ENCODE measurements at places on chromosomes 2 and 18.

DNA sequence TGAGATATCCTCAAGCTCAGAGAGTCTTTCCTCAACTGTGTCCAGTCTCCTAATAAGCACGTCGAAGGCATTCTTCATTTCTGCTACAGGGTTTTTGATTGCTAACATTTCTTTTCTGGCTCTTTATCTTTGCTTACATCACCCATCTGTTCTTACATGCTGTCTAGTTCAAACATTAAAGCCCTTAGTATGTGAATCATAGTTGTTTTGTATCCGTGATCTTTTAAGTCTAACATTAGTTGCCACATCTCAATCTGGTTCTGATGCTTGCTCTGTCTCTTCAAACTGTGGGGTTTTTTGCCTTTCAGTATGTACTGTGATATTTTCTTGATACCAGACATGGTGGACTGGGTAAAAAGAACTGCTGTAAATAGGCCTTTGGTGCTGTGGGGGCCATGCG, 235.2 kb downstream of the SH3RF3 start:
- DNase-seq = no peak

DNA sequence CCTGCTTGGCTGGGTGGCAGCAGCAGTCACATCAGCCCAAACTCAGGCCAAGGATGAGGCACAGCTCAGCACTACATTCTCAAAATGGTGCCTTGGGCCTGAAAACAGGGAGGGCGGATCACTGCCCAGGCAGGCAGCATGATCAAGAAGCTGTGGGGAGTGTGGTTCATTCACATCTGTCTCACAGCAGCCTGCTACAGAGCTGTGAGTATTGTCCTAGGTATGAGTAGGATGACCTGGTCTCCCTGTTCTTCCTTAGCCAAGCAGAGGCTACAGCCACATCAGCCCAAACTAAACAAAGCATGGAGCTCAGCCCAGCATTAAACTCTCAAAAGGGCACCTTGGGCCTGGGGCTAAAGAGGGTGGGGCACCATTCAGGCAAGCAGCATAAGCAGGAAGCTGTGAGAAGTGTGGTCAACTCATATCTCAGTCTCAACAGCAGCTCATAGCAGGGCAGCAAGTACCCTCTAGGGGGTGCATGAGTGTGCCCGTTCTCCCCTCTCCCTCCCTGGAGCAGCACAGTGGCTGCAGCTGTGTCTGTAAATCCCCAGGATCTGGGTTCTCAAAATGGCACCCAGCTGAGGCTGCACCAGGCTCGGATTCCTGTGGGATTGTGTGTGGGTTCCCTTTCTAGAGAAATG, 139.6 kb downstream of the TRABD2A start:
- no peak for DNase-seq

- DNase-seq = no peak
Measured at GRCh38 chr2:238097988-238098871, 1.9 kb upstream of the ESPNL start.

DNA sequence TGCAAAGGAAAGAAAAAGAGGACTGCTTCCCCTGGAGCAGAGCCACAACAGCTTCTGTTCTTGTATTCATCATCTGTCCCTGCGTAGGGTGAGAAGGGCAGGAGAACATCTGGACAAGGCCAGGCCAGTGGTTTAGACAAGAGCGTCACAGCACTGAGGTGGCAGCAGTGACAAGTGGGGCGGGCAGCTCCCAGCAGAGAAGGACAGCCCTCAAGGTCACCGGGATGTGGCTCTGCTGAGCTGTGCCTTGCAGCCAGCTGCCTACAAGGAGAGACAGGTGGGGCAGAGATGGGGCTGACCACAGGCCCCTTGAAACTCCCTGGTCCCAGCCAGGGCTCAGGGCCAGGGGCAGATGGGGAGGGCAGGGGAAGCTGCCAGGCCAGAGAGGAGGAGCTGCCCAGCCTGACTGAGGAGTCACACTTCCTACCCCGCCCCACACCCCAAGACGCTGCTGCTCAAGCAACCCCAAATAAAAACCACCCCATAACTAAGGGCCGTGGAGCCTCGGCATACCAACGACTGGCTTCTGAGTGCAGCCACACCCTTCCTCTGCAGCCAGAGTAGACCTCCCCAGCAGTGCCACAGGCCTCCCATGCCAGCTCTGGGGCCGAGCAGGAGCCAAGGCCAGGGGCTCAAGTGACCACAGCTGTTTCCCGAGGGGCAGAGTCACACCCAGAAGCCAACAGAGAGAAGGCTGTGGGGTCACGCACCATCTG, 5.4 kb downstream of the RAB11FIP5 start:
- DNase-seq = no peak

- DNase-seq = no peak
Measured at GRCh38 chr2:13651684-13652131, 935.0 kb downstream of the TRIB2 start.

GRCh38 chr18:25240420-25240770, 111.6 kb downstream of the ZNF521 start:
- DNase-seq = no peak

DNA sequence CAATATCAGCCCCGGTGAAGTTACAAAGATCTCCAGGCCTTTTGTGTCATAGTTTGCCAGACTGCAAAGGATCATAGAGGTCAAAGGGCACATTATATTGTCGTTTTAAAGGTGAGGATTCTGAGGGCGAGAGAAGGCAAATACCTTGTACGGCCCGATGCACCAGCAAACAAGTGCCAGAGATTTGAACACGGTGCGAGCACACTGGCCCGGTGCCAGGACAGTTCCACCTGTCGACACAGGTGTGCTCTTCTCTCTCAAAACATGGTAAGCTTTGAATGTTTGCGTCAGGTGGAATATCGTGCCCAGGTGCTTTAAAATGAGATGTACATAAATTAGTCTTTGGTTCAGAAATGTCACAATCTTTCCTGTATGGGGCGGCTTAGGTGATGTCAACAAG, 776.1 kb upstream of the ID2 start:
- DNase-seq = no peak

DNA sequence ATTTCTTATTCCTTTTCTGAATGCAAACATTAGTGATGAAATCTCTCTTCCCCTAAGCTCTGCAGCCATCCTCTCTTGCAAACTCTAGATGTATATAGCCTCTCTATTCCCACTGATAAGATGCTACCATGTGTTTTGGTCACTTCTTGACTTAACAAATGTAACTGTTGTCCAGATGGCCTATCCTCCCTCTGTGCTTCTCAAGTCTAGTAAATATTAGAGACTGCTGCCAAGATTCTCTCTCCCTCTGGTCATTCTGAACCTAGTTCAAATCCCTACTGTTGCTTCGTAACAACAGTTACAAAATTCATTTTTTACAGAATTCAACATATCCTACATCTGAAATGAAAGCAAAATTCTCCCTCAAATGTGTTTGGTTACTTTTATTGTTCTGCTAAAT, 156.6 kb downstream of the TXNL1 start:
- no peak for DNase-seq

- no peak for DNase-seq
Measured at GRCh38 chr2:148623086-148623485, 21.5 kb upstream of the EPC2 start.

- DNase-seq = no peak
Measured at GRCh38 chr2:126751477-126751876, 95.5 kb downstream of the GYPC start.

DNA sequence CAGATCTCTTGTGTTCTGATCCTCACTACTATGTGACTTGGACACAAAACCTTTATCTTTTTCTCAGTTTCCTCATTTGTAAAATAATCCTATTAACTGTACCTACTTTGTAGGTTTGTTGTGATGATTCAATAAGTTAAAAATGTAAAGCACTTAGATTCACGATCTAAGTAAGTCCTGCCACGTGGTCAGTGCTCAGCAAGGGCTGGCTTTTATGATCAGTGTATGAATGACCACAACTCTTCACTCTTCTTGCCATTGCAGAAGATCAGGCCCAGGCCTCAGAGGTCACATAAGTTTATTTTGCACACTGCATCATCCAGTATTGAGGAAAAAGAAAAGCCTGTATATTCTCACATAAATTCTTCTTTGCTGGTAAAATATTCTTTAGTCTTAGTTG, 1192.5 kb upstream of the ACVR2A start:
- DNase-seq = no peak

DNA sequence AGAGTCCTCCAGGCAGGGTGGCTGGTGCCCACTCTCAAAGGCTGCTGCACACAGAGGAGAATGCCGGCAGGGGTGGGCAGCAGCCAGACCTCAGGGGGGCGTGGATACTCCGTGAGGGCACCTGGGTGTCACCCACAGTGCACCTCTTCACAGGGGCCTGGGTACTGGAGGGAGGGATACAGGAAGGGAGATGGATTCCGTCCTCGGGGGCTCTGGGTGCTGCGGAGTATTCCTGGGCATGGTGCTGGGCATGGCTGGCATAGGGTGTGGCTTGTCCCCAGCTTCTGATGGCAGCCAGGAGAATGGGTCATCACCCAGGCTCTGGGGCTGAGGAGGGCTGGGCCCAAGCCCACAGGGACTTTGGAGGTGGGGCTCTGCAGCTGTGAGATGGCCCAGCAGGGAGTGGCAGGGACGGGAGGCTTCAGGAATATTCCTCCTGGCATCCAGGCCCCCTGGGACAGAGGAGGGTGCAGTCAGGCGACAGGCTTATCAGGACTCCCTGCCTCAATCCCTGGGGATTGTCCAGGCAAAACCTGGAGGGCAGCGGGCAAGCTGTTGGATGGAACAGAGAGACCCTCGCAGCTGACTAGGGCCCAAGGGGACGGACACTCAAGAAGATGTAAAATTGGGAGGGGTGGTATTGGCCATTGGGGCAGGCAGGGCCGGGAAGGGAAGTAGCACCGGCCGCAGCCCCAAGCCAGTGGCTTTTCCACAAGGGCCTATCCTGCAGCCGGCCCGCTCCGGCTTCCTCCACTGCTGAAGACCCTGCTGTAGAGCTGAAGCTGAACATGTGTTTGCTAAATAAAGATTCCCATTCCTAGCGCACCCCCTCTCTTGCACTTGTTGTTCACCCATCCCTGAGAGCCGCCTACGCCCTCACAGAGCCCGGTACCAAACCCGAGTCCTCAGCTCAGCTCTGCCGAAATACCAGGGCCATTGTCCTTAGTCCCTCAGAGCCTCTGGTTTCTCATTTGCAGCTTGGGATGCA, 5.7 kb upstream of the KLHL30 start:
- DNase-seq = no peak

- no peak for DNase-seq
Measured at GRCh38 chr18:57743008-57743407, 60.1 kb downstream of the ATP8B1 start.

GRCh38 chr2:100104718-100105677, 37.4 kb downstream of the AFF3 start:
- DNase-seq = no peak

- no peak for DNase-seq
Measured at GRCh38 chr2:207920321-207920720, 105.0 kb downstream of the PLEKHM3 start.

DNA sequence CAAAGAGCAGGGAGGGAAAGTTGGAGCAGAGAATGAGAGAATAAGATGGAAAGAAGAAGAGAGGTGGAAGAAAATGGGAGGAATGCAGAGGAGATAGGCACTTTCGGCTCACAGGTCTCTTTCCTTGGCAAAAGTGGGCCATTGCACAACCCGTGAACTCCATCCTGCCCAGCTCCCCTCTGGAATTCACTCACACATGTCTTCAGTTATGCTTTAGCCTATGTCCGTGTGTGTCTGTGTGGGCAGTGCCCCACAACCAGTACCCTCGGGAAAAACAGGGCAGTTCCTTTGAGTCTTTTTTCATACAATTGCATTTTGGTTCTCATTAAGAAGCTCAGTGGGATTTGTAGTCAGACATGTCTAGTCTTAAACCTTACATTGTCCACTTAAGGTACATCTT, 34.5 kb downstream of the DTNA start:
- DNase-seq = no peak

GRCh38 chr2:11930211-11930761, 183.9 kb downstream of the LPIN1 start:
- no peak for DNase-seq

DNA sequence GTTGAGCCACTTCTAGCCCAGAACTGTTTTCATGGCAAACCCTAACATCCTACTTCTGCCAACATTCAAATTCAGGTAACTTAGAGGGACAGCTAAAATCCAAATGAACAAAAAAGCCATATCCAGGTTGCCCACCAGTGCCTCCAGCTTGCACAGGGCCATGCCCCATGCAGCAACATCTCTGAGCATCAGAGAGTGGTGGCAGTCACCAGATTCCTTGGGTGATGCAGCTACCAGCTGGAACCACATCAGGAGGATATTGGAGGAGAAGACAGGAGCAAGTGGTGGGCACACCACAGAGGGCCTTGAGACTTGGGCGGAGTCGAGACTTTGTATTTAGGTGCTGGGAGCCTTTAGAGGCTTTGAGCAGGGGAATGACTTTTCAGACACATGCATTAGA, 50.5 kb downstream of the SDC1 start:
- no peak for DNase-seq

- no peak for DNase-seq
Measured at GRCh38 chr18:48680339-48681250, 141.8 kb downstream of the CTIF start.

GRCh38 chr2:70903641-70904340, 31.9 kb upstream of the ATP6V1B1 start:
- DNase-seq = no peak

DNA sequence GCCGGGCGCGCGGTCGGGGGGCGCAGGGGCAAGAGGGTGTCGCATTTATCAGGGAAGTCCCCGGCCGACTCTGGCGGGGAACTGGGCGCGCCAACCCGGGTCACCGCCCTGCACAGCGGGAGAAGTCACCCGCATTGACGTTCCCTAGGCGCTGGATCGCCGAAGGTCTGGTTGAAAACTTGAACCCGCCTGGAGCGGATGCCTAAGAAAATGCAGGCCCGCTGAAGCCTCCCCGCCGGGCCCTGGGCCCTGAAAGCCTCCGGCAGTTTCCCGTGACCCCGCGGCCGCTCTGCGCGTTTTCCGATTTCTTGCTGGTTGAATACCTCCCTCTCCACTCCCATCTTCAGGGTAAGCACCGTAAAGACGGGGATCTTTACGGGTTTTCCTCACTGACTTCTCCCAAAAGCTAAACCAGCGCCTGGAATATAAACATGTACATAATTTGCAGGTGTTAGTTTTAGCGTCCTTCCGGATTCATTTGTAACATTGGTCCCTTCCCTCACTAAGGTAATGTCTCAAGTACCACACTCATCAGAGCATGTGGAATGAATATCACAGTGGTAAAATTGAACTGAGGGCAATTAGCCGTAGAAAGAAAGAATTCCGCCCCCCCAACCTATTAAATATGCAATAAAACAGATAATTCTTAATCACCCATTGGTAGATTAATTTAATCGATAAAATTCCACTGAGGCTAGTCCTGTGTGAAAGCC, 675 bp upstream of the SPIRE1 start:
- no peak for DNase-seq

DNA sequence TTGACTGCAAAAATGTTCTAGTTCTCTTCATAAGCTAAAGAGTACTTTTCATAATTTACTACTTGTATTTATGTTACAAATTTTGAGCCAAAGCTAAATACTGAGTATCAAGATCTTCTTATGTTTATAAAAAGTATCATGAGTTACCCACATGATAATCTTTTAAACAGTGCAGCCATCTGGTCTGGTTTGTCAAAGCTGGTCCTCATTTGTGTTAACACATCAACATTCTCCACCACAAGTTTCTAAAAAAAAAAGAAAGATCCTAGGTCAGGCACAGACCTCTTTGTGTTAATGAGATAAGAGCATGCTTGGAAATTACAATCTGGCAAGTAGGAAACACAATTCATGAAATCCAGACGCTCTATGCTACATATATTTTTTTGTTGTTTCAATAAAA, 75.5 kb upstream of the FRZB start:
- no peak for DNase-seq

- no peak for DNase-seq
Measured at GRCh38 chr18:23617412-23618014, 31.2 kb upstream of the NPC1 start.

Data from activated CD8-positive, alpha-beta memory T cell treated with anti-CD3 and anti-CD28 coated beads for 1 hour (primary cell).